Activated B cell treated with CpG ODN at 0.5 μM for 24 hours (primary cell): ENCODE measurements at places on chromosomes 12 and 14.

- DNase-seq, result no peak
These were observed 16.0 kb downstream of the DBX2 start for GRCh38 chr12:45034861-45035265.

DNA sequence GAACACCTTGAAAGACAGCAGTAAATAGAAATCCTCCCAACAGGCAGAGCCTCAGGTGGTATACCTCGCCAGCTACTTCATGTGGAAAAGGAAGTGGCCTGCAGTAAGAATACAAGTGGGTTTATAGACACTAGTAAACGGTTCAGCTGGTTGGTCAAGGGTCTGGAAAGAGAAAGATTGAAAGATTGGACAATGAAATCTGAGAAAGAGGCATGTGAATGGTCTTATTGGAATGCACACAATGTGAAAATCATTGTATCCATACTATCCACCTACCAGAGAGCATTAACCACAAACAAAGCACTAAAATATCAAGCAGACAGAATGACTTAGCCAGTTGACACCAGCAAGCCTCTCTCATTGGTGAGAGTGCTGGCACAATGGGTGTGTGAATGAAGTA, 98.2 kb downstream of the SSPN start:
- no peak for DNase-seq

GRCh38 chr14:97329701-97330100, 532.5 kb downstream of the VRK1 start:
- DNase-seq, result no peak

DNA sequence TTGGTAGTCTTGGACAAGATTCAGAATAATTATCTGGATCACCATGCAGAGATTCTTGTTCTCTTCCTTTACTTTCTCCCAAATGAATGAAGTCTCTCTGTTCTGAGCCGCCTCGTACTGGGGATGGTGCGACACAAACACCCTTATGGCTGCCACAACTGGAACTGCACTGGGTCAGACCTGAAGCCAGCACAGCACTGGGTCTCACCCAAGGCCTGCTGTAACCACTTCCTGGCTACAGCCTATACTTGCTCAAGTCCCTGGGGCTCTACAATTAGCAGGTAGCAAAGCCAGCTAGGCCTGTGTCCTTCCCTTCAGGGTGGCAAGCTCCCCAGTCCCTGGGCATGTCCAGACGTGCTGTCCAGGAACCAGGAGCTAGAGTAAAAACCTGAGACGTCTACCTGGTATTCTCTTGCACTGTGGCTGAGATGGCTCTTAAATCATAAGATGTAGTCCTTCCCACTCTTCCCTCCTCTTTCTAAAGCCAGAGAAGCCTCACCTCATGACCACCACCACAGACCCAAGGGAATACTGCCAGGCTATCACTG, 27.6 kb downstream of the IFNG start:
- DNase-seq, result no peak

DNA sequence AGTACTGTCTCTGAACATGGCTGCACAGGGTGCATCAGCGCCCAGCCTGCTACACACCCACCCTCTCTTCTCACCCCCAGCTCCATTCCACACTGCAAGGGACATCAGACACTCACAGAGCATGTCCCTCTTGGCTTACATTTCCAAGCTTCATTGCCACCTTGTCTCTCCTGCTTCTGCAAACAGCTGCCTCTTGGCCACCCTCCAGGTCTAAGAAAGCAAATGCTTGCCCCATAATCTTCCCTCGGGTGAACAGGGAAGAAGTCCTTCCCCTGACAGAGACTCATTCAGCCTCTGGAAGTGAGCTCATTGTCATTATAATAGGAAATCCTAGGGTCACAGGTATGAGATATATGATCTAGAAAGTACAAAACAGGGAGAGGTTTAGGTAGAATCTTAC, 505.2 kb downstream of the RMST start:
- no peak for DNase-seq

DNA sequence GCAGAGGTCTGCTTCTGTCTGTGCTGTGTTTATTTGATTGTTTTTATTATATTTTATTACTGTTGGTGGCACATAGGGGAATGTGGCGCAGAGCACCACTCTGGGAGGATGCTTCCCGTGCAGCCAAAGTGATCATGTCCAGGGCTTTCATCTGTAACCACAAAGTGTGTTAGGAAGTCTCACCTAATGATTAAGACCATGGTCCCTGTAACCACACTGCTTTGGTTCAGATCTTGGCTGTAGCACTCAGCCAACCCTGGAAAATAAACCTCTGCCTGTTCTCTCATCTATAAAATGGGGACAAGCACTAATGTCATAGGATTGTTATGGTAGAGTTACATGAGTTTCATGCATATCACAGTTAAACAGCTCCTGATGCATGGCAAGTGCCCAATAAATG, 1.9 kb downstream of the RESF1 start:
- DNase-seq, result no peak

DNA sequence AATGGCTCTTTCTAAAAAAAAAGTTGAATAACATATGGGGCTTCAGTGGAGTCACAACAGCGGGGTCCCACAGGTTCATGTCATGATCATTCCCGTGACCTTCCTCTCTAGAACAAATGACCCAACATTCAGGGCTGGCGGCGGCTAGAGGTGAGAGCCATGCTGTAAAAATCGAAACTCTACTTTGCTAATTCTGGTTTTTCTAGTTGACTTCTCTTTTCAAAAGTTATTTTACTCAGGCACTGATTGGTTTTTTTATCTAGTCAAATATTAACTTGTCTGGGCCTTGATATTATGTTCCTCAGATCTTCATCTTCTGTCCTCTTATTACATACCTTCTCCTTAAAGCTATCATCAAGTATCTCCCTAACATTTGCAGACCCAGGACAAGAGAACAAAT, 402.9 kb upstream of the SOX5 start:
- DNase-seq, result no peak

- no peak for DNase-seq
These were observed 36.6 kb upstream of the CLMN start for GRCh38 chr14:95356245-95356869.

GRCh38 chr14:34126586-34126985, 175.7 kb upstream of the EGLN3 start:
- DNase-seq, result no peak

DNA sequence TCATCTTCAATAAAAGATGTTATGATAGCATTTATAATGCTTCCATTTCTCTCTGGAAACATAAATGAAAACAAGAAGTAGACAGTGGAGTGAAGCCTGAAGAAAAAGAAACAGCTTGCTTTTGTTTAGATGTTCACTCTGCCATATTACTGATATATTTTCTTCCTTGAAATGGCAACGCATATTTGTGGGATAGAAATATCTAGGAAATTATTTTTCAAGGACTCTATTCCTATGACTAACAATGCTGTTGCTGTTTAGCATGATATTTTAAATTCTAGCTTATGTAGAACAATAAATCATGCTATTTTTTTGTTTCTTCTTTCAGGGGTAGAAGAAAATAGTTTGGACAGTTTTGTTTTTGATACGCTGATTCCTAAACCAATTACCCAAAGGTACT, 359.0 kb downstream of the NAV3 start:
- DNase-seq, result no peak

DNA sequence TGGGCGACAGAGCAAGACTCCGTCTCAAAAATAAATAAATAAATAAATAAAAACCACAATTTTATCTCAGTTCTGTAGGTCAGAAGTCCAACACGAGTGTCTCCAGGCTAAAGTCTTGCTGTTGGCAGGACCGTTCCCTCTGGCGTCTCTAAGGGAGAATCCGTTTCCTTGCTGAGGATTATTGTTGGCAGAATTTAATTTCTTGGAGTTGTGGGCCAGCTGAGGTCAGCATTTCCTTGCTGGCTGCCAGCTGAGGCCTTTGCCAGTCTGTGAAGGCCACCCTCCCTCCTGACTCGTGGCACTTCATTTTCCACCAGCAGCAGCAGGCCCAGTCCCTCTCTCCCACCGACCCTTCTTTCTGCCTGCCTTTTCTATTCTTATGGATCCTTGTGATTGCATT, 17.2 kb downstream of the PSMC1 start:
- no peak for DNase-seq

DNA sequence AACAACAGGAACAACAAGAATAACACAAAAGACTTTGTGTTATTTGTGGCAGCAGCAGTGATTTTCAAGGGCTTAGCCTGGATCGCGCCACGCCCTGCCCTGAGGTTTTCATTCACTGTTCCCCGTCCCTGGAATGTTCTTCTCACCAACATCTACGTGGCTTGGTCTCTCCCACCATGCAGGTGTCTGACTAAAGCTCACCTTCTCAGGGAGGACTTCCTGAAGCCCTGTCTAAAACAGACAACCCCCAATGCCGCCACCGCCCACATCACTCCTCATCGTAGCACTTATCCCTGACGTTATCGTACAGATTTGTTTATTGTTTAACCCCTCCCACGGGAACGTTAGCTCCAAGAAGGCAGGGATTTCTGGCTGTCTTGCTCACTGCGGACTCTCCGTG, 40.4 kb downstream of the P2RX4 start:
- DNase-seq, result no peak

- no peak for DNase-seq
These were observed 140.5 kb downstream of the AKAP6 start for GRCh38 chr14:32469388-32470160.

DNA sequence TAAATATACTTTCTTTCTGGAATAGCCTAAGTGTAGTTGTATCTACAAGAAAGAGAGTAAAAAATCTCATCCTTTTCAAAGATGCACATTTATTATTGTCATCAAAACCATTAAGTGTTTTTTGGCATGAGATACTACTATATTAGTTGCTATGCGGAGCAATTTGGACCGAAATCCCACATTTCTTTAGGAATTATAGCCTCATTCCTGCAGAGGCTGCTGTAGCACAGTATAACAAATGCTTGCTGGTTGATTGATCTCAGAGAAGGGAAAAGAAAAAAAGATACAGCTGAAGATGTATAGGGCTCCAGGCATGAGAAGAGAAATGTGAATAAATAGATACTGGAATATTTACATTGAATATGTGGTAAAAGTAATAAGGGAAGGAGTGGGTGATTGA, 36.0 kb downstream of the RHOJ start:
- no peak for DNase-seq

DNA sequence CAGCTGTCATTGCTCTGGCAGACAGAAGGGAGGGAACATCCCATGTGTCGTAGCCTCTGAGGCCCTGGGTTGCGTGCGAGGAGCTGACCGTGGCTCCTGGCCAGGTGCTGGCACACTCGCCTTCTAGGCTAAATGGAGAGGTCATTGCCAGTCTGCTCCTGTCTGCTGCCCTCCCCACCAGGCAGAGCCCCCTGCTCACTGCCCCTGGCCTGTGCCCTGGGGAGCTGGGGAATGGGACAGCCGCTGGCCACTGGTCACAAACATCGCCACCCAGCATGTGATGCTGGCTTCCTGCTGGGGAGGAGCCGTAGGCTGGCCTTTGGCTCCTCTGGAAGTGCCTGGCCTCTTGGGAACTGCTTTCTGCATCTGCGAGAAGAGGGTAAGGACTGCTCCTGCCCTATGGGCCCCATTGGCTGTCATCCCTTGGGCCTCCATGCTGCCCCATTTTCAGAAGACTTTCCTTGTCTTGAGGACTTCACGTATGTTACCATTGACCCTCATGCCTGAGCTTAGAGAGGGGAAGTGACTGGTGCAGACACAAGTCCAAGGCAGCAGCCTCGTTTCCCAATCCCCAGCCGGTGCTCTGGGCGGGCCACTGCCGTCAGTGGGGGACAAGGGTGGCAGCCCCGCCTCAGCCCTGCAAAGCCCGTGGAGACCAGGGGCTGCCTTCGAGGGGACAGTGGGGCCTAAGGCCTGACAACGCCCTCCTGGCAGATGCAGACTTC, 2.0 kb upstream of the TNFAIP2 start:
- no peak for DNase-seq

GRCh38 chr14:90777830-90778485, 38.3 kb downstream of the TTC7B start:
- no peak for DNase-seq

DNA sequence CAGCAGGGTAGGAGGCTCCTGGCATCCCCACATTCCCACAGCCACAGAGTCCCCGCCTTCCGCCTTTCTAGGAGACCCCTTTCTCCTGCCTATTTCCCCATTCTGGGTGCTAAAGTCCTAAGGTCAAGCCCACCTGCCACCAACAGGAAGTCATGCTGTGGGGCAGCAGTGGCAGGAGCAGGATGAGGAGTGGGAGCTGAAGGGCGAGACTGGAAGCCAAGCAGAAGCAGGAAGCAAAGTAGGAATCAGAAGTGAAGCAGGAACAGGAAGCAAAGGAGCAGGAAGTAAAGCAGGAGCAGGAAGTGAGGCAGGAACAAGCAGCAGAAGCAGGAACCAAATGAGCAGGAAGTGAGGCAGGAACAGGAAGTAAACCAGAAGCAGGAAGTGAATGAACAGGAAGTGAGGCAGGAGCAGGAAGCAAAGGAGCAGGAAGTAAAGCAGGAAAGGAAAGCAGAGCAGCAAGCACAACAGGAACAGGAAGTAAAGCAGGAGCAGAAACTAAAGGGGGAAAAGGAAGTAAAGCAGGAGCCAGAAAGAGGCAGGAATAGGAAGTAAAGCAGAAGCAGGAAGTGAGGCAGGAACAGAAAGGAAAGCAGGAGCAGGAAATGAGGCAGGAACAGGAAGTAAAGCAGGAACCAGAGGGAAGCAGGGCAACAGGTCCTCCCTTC, 38.3 kb upstream of the RIMBP2 start:
- no peak for DNase-seq

DNA sequence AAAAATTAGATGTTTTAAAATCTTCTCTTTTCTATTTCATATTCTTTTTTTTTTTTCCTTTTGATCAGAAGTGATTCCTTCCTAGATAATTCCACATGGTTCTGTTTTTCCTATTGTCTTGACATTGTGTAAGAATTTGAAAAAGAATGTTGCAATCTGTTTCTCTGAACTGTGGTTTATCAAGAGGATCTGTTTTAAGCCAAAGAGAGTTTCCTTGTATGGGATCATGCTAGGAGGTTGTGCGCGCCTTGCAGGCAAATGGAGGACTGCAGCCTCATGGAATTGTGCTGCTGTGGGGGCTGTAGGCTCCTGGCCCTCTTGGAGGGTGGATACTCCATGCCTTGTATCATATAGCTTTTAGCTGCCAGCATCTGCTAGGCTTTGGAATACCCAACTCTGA, 43.3 kb upstream of the MBIP start:
- DNase-seq, result no peak

- no peak for DNase-seq
These were observed 52.8 kb downstream of the ARF6 start for GRCh38 chr14:49945448-49946319.

GRCh38 chr12:117580718-117581062, 219.3 kb upstream of the NOS1 start:
- DNase-seq, result no peak

DNA sequence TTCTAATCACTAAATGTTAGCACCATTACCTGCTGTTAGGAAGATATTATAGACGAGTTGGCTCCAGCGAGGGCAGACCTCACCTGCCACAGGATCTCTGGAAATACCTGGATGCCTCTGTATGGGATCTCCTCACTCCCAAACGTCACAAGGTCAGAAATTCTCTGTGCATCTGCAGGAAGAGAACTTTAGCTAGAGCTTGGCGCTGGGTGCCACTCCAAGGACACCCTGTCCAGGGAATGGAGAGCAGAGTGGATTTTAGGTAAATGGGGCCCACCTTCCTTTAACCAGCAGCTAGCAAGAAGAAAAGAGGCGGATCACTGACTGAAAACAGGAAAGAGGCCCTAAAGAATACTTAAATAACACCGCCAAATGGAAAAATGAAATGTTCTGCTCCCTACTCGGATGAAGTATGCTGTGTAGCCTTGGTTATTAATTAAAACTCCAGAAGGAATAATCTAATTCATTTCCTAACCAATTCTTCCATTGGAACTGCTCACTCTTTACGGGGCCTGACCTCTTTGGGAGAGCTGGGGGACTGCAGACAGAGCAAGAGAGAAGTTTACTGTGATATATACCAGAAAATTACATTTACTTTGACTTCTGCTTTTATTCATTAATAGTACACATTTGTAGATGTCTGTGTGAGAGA, 4.2 kb upstream of the FOXG1 start:
- DNase-seq, result no peak

- DNase-seq, result no peak
These were observed 1.8 kb upstream of the TMEM19 start for GRCh38 chr12:71684081-71684480.
